Suppressor macrophage treated with lipopolysaccharide for 1 hour (primary cell): ENCODE measurements at places on chromosomes 2 and 18.

DNA sequence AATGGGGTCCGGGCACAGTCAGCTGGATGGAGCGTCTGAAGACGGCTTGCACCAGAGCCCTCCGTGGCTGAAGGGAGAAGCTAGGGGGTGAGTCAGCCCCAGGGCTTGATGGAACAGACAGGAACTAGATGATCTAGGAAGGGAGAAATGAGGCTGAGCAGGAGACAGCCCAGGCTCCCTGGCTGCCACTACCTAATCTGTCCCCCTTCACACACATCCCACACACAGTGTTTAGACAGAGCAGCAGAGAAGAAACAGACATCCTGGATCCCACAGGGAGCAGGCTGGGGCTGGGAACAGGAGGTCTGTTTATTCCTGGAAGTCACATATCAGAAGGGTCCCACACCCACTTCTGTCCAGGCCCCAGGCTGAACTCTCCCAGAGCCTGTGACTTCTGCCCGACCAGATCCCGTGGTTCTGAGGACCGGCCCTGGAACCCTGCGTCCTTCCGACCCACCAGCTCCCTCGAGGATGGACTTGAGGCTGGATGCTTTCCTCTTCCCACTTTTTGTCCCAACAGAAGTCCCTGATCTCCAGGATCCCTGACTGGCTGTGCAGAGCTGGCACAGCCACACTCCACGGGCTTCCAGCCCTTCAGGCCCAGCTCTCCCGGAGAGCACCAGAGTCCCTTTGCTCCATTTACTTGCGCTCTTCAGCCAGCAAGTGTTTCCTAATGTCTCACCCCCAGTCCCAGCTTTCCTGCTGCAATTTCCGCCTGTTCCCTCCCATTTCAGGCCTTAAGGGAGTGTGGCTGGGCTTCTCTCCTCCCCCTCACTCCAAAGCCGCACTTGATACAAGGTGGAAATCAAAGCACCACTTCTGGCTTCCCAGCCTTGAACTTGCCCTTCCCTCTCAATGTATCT lies 1.5 kb upstream of the GPBAR1 start:
- peak; percentile 83 for DNase-seq

DNA sequence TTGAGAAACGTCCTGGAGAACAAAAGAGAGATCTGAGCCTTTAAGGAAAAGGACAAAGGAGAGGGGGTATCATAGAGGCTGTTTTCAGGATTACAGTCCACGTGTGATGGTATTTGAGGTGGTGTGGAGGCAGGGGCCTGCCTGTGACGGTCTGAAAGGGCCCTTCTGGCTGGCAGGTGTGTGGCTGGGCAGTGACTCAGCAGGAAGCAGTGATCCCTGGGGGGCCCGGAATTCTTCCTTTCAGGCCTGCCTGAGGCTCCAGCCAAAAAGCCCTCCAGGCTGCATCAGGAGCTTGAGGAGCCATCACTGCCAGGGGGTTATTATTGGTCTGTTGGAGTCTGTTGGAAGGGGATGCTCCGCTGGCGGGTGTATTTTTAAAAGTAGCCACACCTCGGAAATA lies 97.2 kb upstream of the TMEM18 start:
- no peak for DNase-seq

- no peak for DNase-seq
These were observed 484.8 kb upstream of the CNTNAP5 start for GRCh38 chr2:123540291-123540690.

GRCh38 chr2:55157474-55157884 lies 74.6 kb downstream of the CLHC1 start:
- peak; percentile 79 for DNase-seq

- DNase-seq: no peak
These were observed 22.2 kb upstream of the ASNSD1 start for GRCh38 chr2:189639007-189639609.

DNA sequence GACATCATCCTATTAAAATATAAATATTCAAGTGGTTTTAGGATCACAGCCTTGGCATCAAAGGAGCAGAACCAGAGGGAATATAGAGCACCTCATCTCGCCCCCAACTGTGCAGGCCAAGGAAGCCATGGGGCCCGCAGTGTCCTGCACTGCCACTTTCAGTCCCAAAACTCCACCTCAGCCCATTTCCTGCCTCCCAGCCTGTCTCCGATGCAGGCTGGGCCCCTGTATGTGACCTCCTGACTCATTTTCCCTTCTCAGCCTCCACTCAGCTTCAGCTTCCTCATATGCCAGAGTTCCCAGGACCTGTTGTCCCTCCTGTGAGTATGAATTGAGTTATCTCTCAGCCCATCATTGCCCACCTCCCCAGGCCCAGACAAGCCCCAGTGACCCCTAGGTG lies 72.9 kb upstream of the GLI2 start:
- DNase-seq: no peak

DNA sequence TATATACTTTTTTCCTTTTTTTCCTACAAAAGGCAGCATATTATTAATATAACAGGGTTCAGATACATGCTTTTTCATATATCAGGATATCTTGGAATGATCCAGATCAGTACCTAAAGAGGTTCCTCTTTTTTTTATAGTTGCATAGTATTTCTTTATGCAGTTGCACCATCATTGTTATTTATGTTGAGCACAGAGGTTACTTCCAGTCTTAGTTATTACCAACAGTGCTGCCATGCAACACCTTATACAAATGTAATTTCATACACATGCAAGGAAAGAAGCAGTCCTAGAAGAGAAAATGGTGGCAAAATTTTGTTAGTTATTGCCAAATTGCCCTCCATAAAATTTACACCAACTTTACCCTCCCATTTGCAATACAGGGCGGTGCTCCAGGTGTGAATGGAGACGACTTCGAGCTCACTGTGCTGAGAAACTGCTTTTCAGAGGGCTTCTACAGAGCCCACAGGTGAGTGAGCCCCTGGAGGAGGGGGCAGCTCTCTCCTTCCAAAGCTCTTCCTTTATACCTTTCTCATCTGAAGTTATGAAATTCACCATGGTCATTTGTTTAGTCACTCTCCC lies 30.0 kb upstream of the KCMF1 start:
- peak; percentile 69 for DNase-seq

- no peak for DNase-seq
These were observed 16.8 kb downstream of the KCNH7 start for GRCh38 chr2:162821718-162822117.

DNA sequence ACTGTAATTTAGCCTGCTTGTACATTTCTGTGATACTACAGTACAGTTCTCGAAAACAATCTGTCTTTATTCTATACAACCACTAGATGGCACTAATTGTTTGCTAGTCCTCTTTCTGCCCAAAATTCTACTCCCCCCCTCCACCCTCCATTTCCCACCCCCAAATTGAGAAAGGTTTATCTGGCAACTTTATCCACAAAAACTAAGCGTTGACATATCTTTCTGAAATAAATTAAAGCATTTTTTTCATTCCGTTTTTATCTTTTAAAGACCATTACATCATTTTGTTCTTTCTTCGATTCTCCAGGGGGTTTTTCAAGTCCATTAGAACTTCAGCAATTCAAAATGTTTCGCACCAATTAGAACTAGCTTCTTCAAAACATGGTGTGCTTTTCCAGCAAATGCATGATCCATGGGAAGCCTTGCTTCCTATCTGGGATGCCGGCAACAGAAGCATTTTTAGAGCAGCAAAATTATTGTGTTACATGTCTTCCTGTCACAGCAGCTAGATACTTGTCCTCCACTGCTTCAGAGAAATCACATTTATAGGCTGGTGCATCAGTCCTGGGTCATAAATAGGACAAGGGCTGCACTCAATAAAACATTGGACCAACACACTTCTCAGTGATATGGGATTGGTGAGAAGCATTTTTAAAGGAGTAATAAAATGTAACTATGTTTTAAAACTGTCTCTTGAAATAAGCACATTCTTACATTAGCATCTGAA lies 241.3 kb downstream of the PAX3 start:
- peak; percentile 43 for DNase-seq

GRCh38 chr18:79738581-79739439 lies 58.9 kb upstream of the KCNG2 start:
- DNase-seq: no peak

DNA sequence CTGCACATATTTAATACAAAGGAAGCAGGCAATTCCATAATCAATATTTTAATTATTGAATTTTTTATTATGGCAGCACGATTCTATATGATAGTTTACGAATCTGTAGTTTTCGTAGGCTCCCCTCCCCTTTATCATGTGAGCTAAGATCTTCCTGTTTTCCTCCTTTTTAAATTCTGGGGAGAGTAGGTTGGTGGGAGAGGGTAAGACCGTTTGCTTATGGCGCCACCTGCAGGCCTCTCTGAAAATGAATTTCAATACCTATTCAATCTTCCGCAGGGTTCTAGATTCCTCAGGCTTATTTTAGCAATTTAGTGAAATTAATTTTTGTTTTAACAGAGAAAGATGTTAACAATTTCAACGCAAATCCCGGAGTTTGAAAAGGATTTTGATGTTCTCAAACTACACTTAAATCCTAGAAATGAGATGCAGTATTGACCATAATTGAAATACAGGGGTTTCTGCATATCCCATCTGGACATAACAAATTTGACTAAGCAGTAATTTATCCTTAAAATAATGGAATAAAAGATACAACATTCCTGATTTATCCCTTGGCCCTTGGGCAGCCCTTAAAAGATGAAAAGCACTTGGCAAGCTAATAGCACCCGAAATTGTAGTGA lies 12.8 kb upstream of the GBX2 start:
- DNase-seq: peak; percentile 67

DNA sequence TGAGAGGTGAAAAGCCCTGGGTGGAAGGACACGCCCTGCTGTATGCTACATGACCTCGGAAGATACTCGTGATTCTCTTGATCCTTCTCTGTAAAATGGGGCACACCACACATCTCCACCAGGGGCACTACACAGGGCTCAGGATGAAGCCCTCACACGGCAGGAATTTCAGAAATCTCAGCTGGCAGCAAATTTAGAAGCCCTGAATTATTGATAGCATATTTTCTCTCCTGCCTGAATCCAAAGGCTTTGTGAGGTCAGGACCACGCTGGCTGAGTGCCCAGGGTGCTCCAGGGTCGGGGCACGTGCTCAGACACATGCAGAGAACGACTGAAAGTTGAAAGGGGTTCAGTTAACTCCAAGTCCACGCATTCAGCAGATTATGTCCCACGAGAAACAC lies 42.1 kb upstream of the GALR1 start:
- DNase-seq: peak; percentile 79

- no peak for DNase-seq
These were observed 80.8 kb upstream of the NFATC1 start for GRCh38 chr18:79314838-79315388.

- DNase-seq: no peak
These were observed 917 bp downstream of the MPPE1 start for GRCh38 chr18:11906926-11907874.

DNA sequence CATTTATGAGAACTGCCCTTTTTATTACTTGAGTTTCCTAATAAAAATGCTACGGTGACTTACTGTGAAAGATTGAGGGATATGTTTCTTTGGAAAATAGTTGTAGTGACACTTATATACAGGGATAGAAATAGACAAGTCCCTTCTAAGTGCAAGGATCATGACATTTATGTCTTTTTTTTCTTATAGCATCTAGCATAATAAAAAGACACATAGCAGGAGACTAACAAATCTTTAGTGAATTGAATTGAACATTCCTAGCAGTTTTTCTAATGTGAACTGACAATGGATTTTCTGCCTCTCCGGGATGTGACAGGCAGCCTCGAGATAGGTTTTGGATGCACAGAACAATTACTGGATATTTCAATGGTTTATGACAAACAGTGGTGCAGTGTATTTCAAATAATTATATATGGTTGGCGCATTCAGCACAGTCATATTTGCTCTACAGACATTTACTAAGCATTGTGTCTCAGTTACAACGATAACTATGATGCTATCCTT lies 562.8 kb downstream of the ADCYAP1 start:
- no peak for DNase-seq

DNA sequence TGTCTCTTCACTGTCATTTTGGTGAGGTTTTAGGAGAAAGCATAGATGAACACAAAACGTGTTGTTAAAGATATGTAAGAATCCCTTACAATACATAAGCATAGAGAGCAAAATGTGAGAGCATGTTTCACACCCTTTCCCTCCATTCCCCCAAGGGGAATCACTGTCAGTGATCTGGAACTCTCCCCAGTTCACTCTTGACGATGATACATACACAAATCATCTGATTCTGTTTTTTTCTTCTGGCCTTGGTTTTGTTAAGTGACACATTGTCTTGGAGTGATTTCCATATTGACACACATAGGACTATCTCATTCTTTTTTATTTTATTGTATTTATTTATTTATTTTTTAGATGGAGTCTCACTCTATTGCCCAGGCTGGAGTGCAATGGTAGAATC lies 53.7 kb upstream of the TANC1 start:
- DNase-seq: peak; percentile 4

DNA sequence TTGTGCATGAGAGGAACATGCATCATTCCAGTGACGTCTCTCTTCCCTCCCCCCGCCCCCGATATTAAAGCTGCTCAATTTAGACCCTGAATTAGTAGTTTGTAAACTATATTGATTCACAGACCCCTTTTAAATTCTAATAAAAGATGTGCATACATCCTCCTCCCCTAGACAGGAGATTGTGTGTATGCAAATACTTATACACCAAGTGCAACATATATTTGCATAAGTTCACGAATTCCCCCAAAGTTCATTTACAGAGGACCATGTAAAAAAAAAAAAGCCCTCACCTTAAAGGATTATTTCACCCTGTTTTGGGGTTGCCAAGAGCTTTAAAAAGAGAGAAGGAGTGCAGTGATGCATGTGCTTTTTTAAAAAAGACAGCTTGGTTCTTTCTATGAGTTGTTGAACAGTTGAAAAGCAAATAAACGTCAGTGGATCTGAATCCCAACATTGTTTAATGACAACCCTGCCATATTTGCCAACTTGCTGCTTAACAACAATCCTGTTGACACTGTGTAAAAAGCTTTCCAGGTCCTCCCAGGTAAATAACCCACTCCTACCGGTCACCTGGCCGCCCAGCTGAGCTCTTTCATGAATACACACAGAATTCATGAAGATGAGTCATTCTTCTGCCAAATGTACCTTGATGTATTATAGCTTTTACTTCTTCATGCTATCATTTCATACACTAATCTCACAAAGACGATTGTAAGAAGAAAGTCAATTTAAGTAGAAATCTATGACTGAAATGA lies 211.5 kb downstream of the IKZF2 start:
- DNase-seq: no peak

- peak; percentile 61 for DNase-seq
These were observed 65.8 kb upstream of the EML6 start for GRCh38 chr2:54657664-54658083.

- DNase-seq: no peak
These were observed 33.0 kb upstream of the CCDC195 start for GRCh38 chr2:224749136-224749535.

DNA sequence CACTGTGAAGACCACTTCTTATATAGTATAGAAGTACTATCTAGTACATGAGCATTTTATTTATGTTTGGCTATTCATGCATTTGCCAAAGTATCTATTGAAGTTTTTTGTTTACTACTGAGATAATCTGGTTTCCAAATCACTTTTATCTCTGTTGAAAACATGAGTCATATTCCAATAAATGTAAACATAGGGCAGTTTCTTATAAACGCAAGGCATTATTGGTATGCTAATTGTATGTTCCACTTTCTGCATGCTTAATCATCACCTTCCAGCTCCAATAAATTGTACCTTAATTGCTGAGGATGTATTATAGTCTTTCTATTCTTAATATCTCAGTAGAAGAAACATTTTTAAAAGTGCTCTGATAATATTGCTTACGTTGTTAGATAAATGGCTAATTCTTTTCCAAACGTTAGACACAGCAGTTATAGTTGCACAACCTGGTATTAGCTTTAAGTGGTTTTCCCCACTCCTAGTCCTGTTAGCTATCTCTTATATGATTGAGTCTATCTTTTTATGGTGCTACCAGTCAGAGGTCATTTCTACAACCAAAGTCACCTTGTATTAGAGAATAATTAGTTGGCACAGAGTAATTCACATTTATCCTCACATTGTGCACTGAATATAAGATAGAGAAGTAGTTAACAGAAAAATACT lies 17.2 kb downstream of the ITGA4 start:
- DNase-seq: no peak
